ENCODE measurements at places on chromosomes 5 and 9.
A peak's percentile ranks its signal among the peaks of the same experiment; 100 is the strongest.

- DNase-seq = no peak
These were observed 169.2 kb downstream of the NR3C1 start for GRCh38 chr5:143234162-143234842.

- no peak for DNase-seq
These were observed 1.0 kb upstream of the CACFD1 start for GRCh38 chr9:133458643-133459312.

GRCh38 chr9:87676976-87677775 is 48.7 kb upstream of the CTSL start:
- DNase-seq = no peak

- DNase-seq = no peak
These were observed 473.0 kb downstream of the NTRK2 start for GRCh38 chr9:85142496-85142911.

- no peak for DNase-seq
These were observed 11.0 kb downstream of the CCDC152 start for GRCh38 chr5:42767491-42768105.

DNA sequence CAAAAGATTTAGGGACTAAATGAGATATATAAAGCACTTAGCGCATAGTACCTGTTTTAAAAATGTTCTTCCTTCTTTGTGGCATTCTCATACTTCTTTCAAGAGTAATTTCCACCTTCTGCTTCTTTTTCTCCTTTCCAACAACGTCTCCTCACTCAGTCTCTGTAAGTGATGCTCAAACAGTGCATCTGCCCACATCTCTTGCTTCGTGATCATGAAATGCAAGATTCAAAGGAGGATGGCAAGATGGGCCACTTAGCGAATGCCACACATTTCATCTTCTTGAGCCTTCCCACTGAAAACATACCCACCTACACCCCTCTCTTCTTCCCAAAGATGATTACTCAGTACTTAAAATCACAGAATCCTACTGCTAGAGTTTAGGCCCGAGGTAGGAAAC is 36.9 kb downstream of the MACIR start:
- no peak for DNase-seq

GRCh38 chr5:35066260-35066795 is 18.6 kb upstream of the AGXT2 start:
- DNase-seq = no peak

- DNase-seq = no peak
These were observed 304.9 kb downstream of the TMEM167A start for GRCh38 chr5:82772281-82772680.

DNA sequence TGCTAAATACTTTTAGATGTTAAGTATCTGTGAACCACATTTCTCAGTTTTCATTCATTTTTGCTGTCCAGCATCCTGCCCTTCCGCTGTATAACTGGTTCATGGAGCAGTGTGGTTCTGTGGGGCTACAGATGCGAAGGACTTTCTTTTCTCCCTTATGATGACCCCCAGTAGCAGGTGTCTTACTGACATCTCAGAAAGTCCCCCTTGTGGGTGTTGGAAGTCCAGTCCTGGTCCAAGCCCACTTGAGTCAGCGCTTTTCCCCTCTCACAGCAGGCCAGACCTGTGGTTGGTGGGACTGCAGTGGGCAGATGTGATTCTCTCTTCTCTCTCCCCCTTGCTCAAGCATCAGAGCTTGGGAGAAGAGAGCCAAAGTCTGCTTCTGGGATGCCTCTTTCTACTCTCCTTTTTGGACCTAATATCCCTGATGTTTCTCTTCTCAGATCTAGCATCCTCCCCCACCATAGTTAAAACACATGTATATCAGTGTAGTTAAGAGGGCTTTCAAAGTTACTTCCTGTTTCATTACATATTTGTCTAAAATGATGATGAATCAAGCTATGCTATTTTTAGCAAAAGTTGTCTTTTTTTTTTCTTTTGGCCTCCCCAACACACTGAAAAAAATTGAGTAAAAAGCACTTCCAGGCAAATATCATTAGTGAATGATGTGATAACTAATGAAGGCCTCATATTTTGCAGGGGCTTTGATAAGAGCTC is 119.5 kb upstream of the ZNF618 start:
- no peak for DNase-seq

DNA sequence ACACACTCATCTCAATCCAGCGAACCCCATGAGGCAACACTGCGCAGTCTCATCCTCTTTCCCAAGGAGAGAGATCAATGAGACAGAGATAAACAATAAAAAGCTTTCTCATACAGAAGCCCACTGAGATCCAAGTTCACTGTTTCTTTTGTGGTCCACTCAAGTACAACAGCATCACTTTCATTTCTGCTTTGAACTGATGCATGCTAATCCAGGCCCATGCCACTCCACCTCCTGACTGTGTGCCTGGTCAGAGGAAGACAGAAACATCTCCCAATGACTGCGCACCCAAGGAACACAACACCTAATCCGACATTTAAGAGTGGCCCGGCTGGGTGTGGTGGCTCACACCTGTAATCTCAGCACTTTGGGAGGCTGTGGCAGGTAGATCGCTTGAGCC is 104.0 kb downstream of the SERINC5 start:
- DNase-seq = no peak

GRCh38 chr5:92992073-92992472 is 588.9 kb downstream of the NR2F1-AS1 start:
- DNase-seq = no peak

GRCh38 chr9:132651259-132651658 is 18.5 kb downstream of the DDX31 start:
- peak; percentile 50 for DNase-seq

GRCh38 chr5:125323613-125324012 is 577.2 kb upstream of the ZNF608 start:
- DNase-seq = no peak

- no peak for DNase-seq
These were observed 797 bp downstream of the FAM78A start for GRCh38 chr9:131275332-131276093.

DNA sequence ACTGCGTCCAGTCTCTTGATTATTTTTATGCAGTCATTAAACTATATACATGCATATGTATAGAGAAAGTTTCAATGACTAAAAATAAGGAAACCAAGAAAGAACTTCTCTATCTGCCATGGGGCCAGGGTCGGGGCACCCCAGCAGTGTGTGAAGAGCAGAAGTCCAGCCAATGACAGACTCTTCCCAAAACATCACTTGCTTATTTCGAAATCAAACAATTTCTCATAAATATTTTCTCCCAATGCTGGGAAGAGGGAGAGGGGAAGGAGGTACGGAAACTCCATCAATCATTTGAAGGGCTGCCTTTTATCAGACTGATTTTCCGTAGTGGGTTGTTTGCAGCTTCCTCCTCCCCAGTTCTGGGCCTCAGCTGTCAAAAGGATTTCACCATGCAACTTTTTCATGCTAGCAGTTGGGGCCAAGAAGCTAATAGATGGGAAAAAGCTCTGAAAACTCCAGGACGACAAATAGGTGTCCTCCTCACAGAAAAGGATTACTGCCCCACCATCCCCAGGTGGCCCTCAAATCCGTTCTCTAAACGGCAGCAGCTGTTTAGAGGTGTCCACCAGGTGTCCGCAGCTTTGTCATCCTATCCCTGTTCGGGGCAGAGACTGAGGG is 617 bp upstream of the FPGS start:
- DNase-seq = no peak

DNA sequence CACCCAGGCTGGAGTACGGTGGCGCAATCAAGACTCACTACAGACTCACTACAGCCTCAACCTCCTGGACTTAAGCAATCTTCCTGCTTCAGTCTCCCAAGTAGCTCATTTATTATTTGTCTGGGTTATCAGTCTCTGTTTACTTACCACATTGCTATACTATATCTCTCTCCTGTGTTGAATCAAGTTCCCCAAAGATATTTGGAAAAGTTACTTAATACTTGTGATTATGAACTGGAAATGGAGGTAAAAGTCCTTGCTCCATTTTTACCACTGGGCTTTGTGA is 55.6 kb downstream of the ANGPTL2 start:
- no peak for DNase-seq

DNA sequence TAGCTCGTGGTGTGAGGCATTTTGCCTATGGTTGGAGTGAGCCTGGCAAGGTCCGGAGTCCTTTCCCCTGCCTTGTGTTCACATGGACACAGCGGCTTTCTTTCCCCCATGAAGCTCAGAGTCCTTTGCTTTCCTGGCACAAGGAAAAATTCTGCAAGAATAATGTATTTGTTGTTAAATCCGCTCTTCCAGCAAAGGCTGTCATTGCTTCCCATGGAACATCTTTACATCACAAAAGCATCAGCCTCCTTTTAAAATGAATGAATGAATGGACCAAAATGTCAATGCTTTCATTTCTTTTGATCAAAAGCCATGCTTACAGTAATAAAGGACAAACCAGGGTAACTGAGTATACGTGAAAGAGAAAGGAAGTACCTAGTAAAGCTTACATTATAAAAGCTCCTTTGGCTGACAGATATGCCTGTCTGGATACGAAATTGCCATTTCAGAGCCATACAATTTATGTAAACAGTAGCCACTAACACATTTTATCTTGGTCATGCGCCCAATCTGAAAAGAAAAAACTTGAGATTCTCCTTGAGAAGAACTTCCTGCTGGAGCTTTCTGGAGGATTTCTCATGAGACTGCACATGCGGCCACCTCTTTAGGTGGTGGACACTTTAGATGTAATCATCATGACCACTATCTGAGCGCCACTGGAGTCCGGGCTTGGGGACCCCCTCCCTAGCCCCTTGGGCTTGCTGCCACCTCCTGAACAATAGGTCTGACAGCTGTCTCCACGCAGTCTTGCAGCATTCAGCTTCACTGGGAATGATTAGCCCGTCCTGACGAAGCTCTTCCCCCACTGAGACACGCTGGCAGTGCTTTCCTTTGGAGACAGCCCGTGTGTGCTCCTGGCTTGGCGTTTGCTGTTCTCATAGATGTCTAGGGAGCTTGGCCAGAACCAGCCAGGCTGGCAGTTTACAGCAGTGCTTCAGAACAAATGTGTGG is 355.9 kb downstream of the ADAMTS6 start:
- DNase-seq = no peak

DNA sequence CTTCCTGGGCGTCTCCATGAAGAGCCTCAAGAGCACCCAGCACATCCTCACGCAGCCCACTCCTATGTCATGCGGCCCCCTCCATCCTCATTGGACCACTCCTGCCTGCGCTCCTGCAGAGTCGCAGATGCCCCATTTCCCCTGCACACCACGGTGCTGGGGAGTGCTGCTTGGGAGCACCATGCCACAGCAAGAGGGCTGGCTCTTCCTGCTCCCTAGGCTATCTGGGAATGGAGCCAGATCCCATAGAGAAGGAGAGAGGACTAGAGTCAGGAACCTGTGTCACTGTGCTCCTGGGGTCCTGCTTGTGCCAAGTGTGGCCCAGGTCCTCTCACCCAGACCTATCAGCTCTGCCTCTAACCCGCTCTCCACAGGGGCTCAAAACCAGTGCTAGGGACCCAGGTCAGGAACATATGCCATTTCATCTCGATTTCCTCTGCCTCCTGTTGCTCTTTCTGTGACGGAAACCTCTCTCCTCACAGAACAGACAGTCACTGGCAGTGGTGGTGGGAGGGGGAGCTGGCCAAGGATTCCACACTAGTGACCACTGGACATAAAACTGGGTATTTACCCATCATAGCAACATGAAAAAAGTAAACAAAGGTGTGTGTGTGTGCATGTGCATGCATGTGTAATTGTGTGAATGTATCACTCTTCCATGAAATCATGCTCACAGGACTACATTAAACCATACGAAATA is 178.4 kb downstream of the TTLL11 start:
- no peak for DNase-seq

DNA sequence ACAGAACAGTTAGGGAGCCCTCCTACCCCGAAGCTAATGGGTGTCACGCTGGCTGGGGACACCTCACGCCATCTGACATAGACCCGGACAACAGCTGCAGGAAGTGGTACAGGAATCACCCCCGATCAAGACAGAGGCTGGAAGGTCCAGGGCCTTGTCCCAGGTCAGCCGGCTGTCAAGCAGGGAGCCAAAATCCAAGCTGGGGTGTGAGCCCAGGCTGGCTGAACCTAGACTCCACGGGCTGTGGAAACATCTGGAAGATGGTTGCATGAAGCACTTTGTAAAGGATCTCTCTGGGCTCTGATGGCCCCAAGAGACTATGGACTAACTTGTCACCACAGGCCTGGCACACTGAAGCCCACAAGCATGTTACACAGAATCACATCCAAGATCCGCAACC is 68.9 kb upstream of the STXBP1 start:
- DNase-seq = no peak

DNA sequence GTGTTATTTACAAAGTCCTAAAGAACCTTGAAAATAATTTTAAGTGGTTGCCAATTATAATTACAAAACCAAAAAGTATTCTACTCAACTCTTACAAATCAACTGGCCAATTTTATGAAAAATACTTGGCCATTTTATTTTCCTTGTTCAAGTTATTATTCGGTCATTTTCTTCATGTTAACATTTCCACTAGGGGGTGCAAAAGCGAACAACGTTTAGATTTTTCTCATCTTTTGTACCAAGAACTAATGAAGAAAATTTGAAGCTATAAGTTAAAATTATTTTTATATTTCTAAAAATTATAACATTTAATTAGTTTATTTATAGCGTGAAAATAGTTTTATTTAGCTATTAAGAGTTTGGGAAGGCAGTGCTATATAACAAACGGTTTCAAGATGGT is 1453.3 kb downstream of the MAT2B start:
- no peak for DNase-seq

DNA sequence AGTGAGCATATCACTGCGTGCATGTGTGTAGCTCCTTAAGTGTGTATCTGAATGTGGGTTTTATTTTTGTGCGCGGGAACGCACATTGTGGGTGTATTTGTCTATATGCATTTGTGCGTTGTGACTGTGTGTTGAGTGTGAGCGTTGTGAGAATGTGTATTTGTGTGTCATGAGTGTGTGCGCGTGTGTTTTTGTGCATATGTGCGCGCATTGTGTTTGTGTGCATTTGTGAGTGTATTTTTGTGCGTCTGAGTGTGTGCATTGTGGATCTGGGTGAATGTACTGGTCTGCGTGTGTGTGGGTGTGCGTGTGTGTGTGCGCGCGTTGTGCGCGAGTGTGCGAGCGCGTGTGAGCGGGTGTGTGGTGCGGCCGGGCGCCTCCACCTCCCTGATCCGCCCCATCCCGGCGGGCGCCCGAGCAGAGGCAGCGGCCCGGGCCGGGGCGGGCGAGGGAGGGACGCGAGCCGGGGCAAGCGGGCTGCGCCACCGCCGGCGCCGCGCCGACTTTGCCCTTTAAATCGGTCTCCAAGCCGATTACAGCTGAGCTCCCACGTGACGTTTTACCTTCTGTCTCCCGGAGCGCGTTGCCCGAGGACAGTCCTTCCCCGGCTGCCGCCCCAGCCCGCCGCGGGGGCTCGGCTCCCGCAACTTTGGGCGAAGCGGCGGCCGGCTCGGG is at the start of gene RASGRF2:
RASGRF2 (plus strand) TSS at position 596 of the 675 bp plus-strand sequence. CDS start 376 bp downstream, outside the sequence.
- no peak for DNase-seq

DNA sequence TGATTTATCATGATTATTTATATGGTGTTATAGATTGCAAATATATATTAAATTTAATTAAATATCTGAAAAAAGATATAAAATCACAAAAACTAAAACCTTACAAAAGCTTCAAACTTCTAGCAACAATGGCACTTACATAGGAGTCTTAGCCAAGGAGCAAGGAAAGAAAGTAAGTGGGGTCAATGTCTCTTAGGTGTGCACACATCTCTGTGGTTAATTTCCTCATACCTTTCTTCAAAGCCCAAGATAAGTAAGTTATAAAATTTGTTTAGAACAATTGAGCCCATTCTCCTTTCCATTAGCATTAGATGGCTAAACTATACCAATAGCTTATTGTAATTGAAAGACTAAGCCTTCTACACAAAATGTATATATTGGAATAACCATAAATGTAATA is 161.6 kb upstream of the PDE4D start:
- no peak for DNase-seq

- no peak for DNase-seq
These were observed 132.6 kb upstream of the IRX4 start for GRCh38 chr5:2015124-2015848.
